ENCODE measurements at places on chromosomes 1 and 21.

- no peak for ATAC-seq
Measured at GRCh38 chr1:30101487-30102227, 621.7 kb downstream of the MATN1 start.

DNA sequence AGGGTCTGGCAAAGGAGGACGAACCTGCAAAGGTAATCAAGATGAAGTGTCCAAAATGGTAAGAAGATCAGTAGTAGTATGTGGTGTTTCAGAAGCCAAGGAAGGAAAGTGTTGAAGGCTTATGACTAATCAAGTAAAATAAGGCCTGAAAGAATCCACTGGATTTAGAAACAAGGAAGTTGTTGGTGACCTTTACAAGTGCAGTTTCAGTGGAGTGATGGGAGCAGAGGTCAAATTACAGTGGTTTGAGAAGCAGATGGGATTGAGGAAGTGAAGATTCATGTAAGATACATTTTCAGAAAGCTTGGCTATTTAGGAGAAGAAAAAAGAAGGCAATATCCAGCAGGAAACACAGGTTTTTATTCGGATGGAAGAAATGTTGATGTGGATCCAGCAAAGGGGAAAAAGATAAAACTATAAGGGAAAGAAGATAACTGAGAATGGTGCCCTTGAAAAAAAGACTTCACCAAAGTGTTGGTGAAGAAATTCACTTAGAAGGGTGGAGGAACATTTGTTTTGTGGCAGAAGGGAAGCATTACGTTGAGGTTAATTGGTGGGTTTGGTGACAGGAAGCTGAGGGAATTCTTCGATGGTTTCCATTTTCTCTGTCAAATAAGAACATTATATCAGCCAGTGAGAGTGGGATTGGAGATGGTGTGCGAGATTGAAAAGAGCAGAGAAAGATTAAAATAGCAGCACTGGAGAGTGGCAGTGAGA lies 2.1 kb downstream of the ARMH1 start:
- no peak for ATAC-seq

DNA sequence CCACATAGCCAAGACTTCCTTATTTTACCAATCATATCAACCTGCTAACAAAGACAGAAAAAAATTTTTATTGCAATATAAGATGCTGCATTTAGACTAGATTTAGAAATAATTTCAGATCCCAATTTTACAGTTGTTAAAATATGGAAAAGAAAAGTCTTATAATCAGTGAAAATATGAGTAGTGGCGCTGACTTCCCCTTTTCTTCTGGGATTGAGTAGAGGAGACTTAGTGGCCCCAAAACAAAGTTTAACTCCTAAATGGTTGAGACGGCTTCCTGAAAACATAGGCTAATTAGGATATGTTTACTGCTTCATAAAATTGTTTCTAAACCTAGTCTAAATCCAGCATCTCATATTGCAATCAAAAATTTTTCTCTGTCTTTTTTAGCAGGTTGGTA lies 68.4 kb downstream of the RAB3GAP2 start:
- no peak for ATAC-seq

GRCh38 chr1:27504588-27505419 lies 14.8 kb upstream of the WASF2 start:
- ATAC-seq = peak; percentile 70

DNA sequence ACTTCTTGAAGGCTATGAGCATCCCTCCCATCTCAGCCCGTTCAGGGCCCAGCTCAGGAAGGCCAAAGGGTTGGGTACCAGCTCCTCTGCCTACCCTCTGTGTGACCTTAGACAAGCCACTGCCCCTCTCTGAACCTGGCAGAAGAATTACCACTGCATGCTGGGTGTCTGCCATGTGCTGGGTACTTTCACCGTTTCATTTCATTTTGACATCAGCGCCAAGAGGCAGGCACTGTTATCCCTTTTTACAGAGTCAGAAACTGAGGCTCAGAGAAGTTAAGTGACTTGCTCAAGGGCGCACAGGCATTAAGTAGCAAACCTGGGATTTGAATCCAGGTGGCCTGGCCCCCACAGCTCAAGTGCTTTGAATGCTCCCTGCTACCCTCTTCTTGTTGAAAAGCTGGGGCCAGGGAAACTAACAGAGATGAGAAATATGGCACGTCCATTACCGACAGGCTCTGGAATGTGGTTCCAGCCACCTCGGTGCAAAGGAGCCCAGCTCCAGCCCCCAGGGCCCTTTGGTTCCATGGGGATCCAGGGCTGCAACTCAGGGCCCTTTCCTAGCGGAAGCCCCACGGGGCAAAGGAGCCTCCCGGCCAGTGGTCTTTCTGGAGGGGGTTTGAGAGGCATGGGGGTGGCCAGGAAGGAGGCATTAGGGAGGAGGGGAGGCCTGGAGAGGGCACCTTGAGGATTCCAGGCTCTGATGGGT lies 6.5 kb downstream of the TMEM82 start:
- ATAC-seq = no peak

GRCh38 chr1:43977376-43978263 lies 1.4 kb upstream of the B4GALT2 start:
- no peak for ATAC-seq

GRCh38 chr1:187114792-187115191 lies 286.0 kb downstream of the PLA2G4A start:
- ATAC-seq = no peak

GRCh38 chr21:45010860-45011259 lies 63.5 kb upstream of the ADARB1 start:
- no peak for ATAC-seq

DNA sequence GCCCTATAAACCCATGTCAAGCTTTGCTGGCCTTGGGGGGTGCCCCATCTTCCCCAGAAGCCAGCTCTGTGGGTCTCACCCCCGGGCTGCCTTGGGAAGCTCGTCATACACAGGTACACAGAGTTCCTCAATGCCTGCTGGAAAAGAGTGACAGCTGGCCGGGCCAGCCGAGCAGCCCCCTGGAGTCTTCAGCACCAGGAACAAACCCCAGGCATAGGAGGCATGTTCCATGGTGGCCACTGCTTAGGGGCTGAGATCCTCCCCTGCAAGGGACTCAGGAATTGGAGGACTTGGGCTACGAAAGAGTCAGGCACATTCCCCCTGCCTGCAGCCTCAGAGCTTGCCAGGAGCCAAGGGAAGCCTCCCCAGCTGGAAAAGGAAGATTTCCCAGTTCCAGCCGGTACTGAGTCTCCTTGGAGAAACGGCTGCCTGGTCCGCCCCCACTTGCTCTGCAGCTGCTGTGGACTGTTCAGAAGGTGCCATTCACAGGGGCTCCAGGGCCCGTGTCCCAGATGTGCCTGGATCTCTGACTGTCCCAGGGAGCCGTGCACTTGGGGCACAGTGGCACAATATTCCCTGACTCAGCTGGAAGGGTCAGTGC lies 89.5 kb downstream of the STUM start:
- no peak for ATAC-seq

GRCh38 chr1:150968491-150968890 lies 6.1 kb downstream of the CERS2 start:
- ATAC-seq = no peak

DNA sequence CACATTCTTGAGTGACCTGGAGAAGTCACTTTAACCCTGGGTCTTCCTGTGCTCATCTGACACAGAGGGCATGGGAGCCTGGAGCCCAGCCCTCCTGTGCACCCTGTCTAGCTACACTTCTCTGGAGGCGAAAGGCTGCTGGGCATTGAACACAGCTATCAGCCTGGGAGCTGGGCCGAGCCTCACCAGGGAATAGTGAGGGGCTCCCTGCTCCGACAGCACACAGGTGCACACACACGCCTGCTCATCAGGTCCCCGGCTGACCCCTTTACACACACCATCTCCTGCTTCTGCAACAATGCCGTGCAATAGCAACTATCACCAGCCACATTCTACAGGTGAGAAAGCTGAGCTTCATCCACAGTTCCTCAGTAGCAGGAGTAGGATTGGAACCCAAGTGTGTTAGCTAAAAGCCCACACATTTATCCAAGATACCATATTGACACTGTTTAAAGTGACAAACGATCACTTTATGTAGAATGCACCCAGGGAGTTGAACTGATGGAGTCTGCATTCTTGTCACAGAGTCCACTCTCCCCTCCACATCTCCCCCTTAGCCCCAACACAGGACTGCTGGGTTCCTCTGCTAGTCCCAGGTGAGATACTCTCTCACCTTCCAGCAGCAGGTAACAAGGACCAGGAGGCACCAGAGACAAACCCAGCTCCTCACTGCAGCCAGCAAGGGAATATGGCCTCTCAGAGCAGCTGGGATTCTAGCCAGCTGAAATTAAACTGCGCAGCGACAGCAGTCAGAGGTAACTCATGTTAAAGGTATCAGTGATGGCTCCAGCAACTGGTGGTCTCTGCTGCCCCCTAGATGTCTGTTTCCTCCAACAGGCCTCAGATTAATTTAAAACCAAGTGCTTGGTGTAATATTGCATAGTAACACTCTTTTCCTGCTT lies 18.3 kb upstream of the CAPN8 start:
- ATAC-seq = peak; percentile 87

DNA sequence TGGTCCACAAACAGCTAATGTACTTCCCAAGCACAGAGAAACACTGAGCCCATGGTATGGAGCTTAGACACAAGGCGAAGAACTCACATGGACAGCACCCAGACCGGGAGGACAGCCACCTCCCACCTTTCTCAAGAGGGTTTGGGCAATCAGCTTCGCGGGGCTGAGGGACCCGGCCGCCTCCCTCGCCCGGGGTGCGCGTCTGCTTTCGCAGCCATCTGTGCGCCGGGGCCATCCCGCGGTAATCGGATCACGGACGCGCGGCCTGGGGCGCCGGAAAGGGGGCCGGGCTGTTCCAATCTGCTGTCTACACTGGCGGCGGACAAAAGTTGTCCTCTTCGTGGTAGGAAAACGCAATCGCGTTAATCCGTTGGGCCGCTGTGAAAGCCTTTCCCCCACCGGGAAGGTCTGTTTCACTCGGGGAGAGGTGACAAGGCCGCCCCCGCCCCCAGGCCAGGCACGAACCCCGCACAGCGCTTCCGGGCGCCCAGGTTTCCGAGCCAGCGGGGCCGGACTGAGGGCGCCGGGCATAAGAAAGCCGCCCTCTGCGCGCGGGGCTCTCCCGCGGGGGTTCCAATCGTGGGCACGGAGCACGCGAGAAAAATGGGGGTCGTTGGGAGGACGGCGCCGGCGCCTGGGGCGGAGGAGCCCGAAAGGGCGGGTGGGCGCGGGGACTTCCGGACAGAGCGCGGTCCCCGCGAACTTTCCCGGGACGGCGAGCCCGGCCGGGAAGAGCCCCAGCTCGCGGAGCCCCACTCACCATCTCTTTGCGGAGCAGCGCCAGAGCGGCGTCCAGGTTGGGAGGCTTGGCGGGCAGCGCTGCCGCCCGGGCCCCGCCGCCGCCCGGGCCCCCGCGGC lies 664 bp downstream of the FAM89A start:
- peak; percentile 78 for ATAC-seq

GRCh38 chr1:63324779-63325119 lies 2.4 kb downstream of the FOXD3 start:
- no peak for ATAC-seq

- ATAC-seq = peak; percentile 47
Measured at GRCh38 chr1:113088972-113089371, 16.0 kb downstream of the LRIG2 start.

Data from SK-N-SH treated with all-trans-retinoic acid at 6 μM for 48 hours (cell line).